ENCODE measurements at places on chromosomes 16 and 17.

DNA sequence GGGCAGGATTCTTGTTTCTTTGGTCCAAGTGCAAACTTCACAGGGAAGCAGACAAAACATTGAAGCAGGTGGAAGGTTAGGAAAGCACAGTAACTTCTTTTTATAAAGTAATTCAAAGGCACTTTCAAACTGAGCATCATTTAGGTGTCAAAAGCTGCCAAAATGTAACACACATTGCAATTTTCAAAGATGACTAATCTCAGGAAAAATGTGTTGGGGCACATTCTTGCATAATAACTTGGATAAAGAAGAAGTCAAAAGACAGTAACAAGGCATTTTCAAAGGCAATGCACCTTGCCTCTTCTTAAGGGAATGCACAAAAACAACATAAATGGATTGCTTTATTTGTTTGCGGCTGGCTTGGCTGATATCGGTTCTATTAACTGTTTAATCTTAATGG is 3.6 kb downstream of the KCNJ2 start:
- no peak for DNase-seq

- no peak for DNase-seq
Measured at GRCh38 chr16:77574867-77575624, 140.2 kb upstream of the ADAMTS18 start.

GRCh38 chr16:11405331-11406176 is 60.3 kb downstream of the RMI2 start:
- no peak for DNase-seq

DNA sequence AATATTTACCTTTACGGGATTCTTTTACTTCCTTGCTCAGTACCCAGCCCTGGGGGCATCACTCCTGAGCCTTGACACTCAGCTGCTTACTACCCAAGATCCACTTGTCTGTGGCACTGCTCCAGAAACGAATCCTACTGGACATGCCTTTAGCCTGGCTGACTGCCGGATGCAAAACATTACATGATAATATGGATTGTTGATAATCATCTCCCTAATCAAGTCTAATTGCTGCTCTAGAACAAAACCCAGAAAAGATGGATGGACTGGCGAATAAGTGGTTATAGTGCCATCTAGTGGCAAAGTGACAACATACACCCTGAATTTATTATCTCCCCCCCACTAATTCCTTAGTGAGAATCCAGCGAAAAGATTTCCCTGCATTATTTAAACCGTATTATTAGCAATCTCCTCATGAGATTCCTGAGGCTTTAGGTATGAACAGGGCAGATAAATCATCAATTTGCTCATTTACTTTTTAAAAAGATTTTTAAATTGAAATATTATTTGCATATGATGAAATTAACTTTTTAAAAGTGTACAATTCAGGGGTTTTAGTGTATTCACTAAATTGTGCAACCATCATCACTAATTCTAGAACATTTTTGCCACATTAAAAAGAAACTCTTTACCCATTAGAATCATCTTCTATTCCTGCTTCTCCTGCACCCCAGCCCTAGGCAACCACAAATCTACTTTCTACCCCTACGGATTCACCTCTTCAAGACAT is 61.6 kb downstream of the RGS9 start:
- DNase-seq: no peak

GRCh38 chr16:11480634-11481033 is 106.1 kb downstream of the LITAF start:
- no peak for DNase-seq

DNA sequence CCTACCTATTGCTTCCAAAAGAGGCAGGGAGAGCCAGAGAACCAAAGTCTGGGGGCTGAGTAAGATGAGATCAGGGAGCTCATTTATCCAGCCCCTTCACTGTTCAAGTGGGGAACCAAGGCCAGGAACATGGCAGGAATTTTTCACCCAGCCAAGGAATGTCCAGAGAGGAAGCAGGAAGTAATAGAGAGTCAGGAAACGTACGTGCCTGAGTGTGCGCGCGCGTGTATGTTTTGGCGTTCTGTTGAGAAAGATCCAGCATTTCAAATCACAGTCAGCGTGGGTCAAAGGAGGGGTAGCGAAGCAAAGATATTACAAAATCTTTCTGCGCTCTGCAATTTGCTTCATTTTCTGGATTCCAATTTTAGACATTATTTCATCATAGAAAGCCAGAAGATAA is 41.9 kb upstream of the WSCD1 start:
- DNase-seq: no peak

DNA sequence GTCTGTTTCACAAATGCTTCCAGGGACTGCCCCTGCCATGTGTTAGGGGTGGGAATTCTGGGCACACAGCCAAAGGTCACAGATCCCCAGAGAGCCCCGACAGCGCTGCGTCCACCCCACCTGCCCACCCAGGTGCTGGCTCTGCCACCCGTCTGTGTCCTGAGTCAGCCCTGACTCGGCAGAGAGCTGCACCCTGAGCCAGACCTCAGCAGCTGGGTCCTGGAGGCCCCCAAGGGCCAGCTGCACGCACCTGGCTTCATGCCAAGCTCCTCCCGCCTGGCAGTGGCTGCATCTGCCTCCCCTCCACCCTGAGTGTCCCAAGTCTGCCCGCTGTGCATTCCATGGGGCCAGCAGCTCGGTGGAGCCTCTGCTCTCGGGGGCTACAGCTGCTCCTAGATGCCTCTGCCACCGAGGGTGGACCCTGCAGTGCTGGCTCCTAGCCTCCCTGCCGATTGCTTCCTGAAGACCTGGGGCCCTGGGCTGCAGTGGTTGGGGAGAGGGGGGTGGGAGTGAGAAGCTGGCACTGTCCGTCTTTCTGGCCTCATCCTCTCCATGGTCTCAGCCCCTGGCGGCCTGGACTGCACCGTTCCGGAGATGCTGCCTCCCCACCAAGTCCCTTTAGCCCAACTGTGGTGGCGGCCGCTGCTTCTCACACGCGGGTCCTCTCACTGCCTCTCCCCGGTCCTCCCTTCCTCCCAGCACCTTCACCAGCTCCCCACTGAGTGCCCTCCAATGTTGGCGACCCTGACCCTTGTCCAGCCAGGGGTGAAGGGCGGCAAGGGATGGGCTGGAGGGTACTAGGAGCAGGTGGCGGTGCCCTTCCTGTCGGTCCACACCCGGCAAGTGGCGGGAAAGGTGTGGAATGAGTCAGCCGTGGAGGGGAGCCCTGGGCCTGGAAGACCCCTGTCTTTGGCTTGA is 3.0 kb downstream of the SECTM1 start:
- no peak for DNase-seq

GRCh38 chr17:32946375-32947135 is 18.6 kb downstream of the TMEM98 start:
- DNase-seq: no peak

Data from stimulated activated CD8-positive, alpha-beta memory T cell treated with anti-CD3 and anti-CD28 coated beads, Interleukin-15, amount 100 ng/mL, for 4 hours (primary cell).